ENCODE measurements at places on chromosomes 4 and X.

DNA sequence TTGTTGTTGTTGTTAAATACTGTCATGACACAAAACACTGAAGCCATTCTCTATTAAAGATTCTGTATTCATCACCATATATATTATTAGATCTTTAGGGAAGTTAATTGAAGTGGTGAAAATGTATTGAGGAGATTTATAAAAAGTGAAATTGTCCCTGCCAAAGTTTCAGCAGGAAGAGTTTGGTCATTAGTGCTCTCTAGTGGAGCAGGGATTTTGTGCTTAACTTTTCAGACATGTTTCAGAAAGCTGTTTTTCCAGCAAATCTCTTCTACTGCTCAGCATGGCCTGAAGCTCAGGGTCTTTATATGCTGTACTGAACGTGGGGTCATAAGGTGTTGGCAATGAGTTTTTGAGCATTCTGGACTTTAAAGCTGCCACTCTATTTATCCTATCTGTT, 36.7 kb upstream of the CXXC4 start:
- no peak for DNase-seq

- no peak for DNase-seq
Measured at GRCh38 chr4:10100734-10101216, 15.8 kb downstream of the WDR1 start.

GRCh38 chrX:54950730-54951375, 30.2 kb downstream of the TRO start:
- DNase-seq: no peak

DNA sequence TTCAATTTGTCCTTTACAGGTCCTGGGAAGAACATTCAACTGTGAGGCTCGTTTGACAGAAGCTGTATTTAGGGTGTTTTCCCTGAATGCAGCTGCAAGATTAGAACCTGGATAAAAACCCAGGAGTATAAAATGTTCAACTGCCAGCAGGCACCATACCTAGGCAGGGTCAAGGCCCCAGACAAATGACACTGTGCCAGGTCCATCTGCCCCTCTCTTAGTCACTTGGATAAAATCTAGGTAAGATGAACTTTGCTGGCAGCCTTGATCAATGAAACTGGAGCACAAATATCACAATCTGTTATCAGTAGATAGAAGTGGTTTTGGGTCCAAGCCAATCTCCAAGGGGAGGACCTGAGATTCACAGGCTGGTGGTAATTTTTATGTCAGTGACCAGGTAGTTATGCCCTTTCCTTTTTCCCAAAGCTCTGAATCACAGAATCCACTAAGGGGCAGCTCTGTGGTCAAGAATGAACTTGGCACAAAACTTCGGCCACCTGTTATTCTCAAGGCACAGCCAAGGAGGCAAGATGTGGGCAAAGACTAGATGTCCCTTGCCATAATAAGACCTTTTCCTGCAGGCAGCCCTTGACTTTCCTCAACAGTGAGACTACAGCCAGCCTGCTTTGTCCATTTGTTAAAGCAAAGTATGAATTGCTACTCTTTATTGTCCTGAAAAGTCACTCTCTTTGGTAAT, 501.0 kb downstream of the PPARGC1A start:
- no peak for DNase-seq

GRCh38 chr4:174461466-174462106, 60.7 kb downstream of the HPGD start:
- DNase-seq: no peak

DNA sequence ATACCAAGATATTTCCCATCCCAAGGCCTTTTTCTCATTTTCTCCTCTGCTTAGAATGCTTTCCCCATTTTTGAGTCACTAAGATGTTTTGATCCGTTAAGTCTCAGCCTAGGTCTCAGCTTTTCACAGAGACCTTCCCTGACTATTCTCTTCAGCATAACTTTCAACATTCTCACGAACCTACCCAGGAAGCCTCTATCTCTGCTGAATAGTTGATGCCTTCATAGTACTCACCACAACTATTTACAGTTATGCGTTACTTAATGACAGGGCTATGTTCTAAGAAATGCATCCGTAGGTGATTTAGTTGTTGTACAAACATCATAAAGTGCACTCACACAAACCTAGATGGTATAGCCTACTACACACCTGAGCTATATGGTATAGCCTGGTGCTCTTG, 64.5 kb downstream of the ARL9 start:
- no peak for DNase-seq

DNA sequence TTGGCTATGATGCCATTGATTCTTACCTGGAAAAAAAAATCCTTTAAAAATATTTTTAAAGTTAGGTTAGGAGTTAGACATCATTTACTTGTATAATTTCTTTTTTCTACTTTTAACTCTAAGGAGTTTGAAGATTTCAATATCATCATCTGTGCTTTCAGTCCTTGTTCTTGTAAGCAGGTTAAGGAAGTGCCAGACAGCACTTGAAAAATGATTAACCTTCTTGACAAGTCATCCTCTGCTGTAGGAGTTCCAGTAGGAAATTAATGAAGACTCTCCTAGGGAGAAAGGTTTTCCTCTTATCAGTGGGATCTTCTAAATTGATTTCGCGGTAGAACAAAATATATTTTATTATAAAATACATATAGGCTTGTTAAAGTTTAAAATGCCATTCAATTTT, 29.1 kb upstream of the ANAPC4 start:
- DNase-seq: no peak

GRCh38 chr4:48095441-48095840, 38.6 kb downstream of the TXK start:
- DNase-seq: no peak

DNA sequence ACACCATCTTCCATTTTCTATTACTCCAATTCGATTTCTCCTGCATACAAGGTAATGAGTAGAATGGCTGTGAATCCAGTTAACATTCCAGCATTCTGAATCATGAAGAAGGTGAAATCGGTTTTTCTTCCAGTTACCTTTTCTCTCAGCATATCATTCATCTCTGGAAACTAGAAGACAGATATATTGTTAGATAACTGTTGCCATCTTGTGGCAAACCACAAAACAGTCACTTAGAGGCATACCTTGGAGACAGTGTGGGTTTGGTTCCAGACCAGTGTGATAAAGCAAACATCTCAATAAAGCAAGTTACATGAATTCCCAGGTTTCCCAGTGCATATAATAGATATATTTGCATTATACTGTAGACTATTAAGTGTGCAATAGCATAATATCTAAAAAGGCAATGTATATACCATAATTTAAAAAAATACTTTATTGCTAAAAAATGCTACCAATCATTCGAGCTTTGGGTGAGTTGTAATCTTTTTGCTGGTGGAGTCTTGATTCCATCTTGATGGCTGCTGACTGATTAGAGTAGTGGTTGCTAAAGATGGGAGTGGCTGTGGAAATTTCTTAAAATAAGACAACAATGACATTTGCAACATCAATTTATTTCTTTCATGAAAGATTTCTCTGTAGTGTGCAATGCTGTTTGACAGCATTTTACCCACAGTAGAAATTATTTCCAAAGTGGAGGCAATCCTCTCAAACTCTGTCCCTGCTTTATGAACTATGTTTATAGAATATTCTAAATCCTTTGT, 82.1 kb downstream of the SLC39A8 start:
- DNase-seq: no peak

GRCh38 chr4:118931786-118932185, 43.1 kb downstream of the SYNPO2 start:
- no peak for DNase-seq

DNA sequence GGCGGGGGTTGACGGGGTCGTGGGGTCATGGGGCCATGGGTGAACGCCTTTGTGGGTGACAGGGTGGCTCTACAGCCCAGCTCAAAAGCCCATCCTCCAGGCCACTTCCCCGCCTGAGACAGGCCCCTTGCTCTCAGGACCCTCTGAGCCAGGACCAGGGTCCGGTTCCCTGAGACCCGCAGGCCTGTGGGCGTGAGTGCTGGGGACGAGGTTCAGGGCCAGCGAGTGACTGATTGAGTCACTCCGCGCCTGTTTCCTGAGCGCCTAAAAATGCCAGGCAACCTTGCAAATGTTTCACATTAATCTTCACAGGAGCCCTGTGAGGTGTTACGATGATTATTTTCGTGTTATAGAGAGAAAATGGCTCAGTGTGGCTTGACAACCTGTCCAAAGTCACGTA, 97.8 kb downstream of the ZNF674 start:
- no peak for DNase-seq

GRCh38 chr4:134747108-134747805, 545.7 kb upstream of the PABPC4L start:
- no peak for DNase-seq

DNA sequence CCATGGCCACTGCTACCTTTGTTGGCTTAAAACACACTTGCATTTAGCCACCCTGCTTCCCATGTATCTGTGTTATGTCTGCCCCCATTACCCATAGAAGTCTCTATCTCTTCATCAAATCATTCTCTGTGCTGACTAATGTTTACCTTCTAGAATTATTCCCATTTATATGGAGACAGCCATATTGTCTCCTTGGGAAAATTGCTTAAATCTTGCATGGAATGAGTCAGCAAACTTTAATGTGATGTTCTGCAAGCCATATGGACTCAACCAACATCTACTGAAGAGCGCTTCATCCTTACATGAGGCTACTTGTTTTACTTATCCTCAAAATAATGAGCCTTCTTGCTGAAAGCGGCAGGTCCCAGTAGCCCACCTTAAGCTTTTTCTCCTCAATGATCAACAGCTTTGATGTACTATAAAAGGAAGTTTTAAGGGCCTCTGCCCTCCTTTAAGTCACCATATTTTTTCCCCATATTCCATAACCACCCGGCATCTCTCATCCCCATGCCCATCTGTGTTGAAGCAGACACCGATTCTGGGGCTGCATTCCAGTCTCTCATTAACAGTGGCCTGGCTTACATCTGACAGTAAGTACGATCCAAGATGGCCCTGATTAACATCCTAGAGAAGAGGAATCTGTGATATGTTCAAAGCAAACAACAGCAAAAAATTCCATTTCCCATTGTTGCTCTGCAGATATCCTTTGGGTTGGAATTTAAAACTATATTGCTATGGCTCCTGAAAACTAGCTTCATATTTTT, 130.4 kb downstream of the ARHGAP6 start:
- DNase-seq: no peak

Data from HS-5 (cell line).